A549 (cell line): ENCODE measurements at places on chromosomes 7 and 10. TPM values are rescaled to one million over a fixed set of nuclear protein-coding genes. Genes with fewer than 3 reads are reported as not detected.

- no peak for DNase-seq
Measured at GRCh38 chr10:76548716-76549115, 1088.9 kb downstream of the KCNMA1 start.

DNA sequence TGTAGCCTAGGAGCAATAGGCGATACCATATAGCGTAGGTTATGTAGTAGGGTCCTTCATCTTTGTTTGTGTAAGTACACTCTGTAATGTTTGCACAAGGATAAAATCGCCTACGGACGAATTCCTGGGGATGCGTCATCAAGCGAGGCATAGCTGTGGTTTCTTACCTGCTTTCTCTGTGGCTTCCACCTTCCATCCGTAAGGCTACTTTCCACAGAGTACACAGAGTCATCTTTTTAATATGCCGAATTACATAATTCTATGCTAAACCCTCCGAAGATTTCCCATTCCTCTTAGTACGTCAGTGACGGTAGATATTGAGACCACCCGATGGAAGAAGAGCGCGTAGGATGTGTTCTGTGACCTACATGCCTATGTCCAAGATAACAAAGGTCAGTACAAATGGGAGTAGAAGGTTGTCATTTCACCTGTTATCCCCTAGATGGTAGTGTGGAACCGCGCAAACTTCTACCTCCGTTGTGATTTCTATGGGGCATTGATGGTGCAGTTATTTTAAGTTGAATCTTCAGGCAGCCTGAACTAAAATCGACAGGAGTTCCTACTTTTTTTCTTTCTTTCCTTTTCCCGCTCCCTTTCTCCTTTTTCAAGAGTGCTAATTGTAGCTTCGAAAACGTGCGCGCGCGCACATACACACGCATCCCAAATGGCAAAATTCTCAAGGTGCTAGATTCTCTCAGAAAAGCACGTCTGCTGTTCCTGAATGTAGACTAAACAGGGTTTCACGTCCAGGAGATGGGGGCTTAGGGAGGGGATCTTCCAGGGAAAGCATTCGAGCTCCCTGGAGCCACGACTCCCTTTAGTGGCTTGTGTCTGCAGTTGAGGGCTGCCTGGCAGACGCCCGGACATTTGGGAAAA, 111.7 kb upstream of the MBL2 start:
- peak; percentile 40 for DNase-seq

DNA sequence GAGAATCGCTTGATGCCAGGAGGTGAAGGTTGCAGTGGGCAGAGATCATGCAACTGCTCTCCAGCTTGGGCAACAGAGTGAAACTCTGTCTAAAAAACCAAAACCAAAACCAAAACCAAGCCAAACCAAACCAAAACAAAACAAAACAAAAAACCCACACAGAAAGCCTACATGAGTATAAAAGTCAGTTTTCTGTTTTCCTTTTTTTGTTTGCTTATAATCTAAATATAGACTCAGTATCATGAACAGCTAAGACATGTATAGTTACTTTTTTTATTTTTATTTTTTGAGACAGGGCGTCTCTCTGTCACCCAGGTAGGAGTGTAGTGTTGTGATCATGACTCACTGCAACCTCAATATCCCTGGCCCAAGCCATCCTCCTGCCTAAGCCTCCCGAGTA, 16.8 kb upstream of the MTPN start:
- DNase-seq, result no peak

- DNase-seq, result peak; percentile 48
Measured at GRCh38 chr7:104156842-104157277, 51.0 kb downstream of the ORC5 start.

- peak; percentile 13 for DNase-seq
Measured at GRCh38 chr10:12484941-12485805, 135.8 kb downstream of the CAMK1D start.

- DNase-seq, result no peak
Measured at GRCh38 chr7:157320608-157320980, 16.2 kb upstream of the DNAJB6 start.

The DNAJC30 gene
- polyA plus RNA-seq, result 8.9 to 10.1 TPM (median 9.3 TPM) in 3 replicates

DNA sequence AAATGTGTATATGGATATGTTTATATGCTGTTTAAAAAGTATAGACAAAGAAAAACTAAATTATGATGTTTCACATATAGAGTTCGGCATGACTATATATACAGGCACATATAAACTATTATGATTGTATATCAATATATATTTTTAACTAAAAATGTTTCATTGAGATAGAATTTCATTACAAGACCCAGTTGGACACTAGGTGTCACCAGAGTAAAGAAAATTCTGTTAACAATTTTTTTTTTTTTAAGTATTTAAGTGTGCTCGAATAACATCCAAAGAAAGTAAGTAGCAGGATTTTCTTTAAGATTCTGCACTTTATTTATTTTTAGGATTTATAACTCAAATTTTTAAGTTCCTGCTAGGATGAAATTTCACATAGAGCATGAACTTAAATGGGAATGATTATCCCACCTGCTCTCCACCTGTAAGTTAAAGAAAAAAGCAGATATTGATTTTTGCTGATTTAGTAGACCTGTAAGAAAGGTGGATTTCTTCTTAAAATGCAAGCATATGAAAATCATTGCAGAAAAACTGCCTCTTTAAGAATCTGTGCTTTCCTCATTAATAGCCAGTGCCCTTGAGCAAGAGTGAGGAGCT, 961.5 kb downstream of the PCDH15 start:
- peak; percentile 21 for DNase-seq

The ZCWPW1 gene
- 1.9 to 2.5 TPM (median 2.0 TPM) in 3 replicates for polyA plus RNA-seq

DNA sequence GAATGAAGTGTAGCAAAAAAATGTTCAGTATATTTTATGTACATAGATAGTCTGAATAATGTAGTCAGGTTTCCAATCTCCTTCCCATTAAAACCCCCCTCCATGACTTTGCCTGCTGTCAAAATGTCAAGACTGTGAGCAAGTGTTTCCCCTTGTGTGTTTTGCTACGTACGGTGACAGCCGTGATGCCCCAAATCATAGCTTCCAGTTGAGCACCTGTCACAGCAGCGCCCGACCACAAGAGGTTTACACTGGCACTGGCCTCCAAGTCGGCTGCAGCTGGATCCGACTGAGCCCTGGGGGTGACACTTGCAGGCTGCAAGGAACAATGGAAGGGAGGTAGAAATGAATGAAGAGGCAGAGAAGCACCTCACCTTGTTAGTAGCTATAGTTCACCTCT, 62.3 kb downstream of the LAMB4 start:
- DNase-seq, result no peak

GRCh38 chr10:78779339-78779955, 289.3 kb upstream of the ZMIZ1 start:
- DNase-seq, result no peak

DNA sequence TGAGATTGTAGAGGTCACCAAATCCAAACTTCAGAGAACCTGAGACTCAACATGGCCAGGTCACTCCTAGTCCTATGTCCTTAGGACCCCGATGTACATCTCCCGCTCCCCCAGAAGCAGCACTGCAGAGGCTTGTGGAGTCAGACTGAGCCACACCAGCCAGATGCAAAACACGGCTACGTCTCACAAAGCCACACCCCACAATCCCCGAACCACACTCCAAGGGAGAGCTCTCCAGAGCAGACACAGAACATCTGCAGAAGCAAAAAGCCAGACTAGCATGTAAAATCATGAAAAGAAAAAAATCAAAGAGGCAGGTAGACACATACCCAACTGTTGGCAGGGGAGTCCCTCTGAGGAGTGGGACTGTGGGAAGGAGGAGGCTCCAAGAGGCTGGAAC, 104.9 kb downstream of the CTBP2 start:
- DNase-seq, result no peak

DNA sequence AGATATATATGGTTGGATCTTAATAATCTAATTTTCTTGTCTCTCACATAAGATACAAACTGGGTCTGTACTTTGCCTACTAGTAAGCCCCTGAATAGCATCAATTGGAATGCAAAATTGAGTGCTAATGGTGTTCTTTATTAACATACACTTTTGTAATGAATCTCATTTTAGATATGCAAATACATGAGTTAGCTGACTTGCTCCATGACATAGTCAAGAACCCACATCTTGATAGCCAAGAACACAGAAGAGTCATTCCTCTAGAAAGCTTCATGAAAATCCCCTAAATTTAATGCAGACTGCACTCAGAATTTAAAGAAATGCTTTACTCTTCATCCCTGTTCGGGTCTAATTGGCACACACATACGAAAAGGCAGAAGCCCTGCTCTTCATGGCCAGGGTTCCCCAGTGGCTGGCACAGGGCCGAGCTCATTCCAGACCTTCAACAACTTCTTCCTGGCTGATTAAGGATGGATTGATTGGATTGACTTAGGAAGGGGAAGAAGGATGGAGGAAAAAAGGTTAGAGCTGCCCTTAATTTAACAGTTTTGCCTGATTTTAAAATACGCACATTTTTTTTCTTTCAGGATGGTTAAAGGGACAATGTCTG, 431.1 kb upstream of the KLF6 start:
- DNase-seq, result no peak

- DNase-seq, result peak; percentile 71
Measured at GRCh38 chr7:98745722-98746318, 124.0 kb downstream of the TMEM130 start.

- no peak for DNase-seq
Measured at GRCh38 chr10:31350891-31351290, 31.9 kb downstream of the ZEB1 start.

DNA sequence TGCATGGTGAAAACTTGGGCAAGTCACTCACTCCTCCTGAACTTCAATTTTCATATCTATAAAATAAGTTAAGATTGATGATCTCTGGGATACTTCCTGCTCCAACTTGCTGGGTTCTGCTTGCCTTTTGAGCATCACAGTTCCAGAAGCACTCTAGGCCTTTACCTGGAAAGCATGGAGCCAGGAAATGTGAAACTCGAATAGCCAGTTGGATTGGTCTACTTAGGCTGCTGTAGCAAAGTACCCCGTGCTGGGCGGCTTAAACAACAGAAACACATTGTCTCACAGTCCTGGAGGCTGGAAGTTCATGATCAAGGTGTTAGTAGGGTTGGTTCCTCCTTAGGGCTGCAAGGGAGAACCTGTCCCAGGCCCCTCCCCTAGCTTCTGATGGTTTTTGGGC, 64.5 kb downstream of the NAMPT start:
- DNase-seq, result no peak

GRCh38 chr7:116230191-116231005, 20.1 kb downstream of the TES start:
- no peak for DNase-seq

The CTAGE8 gene
- not detected in 3 replicates for polyA plus RNA-seq

DNA sequence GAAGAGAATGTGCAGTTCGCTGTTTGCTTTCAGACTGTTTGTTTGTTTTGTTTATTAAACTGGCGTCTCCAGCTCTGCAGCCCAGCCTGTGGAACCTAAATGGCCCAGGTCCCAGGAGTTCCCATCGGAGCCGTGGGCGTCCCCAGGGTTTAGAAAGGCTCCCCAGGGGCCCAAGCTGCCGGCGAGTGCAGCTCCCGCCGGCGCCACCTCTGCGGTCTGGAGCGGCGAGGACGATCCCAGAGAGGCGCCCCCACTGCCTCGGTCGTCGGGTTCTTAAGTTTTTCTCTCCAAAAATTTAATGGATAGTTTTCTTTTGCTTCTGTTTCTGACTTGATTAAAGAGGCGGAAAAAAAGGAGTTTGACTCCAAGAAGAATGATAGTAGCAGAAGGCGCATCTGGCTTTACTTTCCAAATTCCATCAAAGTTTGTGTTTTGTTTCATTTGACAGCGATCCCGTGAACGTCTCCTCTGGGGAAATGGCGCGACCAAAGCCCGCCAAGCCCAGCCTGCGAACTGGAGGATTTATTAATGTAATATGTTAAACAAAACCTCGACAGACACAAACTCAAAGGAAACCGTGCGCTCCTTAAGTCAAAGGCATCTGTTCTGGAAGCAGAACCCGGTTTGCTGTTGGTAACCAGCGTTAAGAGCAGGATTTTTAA, 718 bp upstream of the FZD1 start:
- peak; percentile 17 for DNase-seq

GRCh38 chr7:51644216-51644615, 327.6 kb upstream of the COBL start:
- DNase-seq, result no peak

- no peak for DNase-seq
Measured at GRCh38 chr7:110854651-110855050, 236.3 kb upstream of the LRRN3 start.

DNA sequence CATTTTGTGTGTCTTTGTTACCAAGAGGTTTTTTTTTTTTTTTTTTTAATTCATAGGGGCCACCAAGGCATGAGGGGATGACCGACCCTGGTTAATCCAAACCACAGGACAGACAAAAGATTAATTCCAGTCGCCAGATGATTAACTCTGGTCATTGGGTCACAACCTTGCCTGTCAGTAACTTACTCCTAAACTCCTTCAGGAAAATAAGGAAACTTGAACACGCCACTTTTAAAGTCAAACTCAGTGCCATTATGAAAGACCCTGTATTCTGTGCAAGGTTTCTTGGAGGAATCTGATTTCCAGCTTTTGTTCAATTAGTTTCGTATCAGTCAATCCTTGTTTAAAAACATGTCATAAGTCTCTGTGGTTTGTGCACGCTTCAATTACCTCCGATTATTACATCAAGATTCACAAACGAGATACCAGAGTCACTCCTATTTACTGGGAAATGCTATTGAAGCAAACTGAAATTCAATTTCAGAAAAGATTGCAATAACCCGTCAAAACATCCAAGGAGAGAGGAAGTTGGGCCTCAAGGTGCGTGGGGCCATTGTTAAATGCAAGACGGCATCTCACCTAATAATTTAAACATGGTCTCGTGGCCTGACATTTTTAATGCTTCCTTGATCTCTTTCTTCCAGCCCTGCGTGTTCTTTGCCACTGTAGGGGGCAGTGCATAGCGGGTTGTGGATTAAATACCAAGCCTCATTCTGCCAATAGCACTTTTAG, 44.0 kb downstream of the NRP1 start:
- DNase-seq, result peak; percentile 57

- DNase-seq, result no peak
Measured at GRCh38 chr10:43039624-43040481, 37.0 kb upstream of the RET start.

DNA sequence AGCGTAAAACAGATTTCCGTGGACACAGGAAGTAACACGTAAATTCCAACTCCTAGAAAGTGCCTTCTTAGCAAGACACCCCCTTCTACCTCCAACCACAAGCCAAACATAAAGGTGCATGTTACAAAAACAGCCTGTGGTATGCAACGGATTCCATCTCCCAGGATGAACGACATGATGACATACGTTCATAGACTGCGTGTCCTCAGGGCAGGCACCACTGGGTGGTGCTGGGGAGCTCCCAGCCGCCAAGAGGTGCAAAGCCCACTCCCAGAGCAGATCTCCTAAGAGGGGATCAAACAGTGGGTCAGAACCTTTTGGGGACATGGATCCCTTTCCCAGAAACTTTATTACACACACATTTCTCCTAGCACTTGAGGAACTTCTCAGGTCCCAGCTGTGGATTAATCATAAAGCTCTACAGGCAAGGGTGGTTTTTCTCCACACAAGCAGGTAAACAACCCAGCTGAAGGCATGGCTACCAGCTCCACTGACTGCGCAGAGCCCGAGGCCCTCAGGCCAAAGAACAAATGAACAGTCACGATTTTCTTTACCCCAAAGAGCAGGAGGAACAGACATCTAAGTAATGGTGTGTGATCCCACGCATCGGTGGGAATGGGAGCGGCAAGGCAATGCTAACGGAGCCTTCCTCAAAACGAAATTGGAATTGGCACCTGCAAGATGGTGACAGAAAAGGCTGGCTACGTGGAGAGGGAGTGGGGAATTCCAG, 13.8 kb downstream of the PSAP start:
- DNase-seq, result peak; percentile 56

The FKBP9 gene
- 106 to 123 TPM (median 112 TPM) in 3 replicates for polyA plus RNA-seq
